NCI-H187 (cell line): ENCODE measurements at places on chromosomes 7 and 10.
A peak's percentile ranks its signal among the peaks of the same experiment; 100 is the strongest.

- DNase-seq, result no peak
These were observed 5.1 kb downstream of the AUTS2 start for GRCh38 chr7:69603351-69603750.

GRCh38 chr10:72855129-72855528, 38.4 kb upstream of the OIT3 start:
- DNase-seq, result no peak

GRCh38 chr7:12490107-12490688, 80.3 kb upstream of the SCIN start:
- peak; percentile 44 for DNase-seq

GRCh38 chr7:25677595-25677994, 449.3 kb upstream of the NPVF start:
- no peak for DNase-seq

- no peak for DNase-seq
These were observed 25.6 kb upstream of the ELFN1 start for GRCh38 chr7:1644341-1645070.

GRCh38 chr7:40990841-40991240, 712.0 kb downstream of the INHBA start:
- DNase-seq, result no peak

DNA sequence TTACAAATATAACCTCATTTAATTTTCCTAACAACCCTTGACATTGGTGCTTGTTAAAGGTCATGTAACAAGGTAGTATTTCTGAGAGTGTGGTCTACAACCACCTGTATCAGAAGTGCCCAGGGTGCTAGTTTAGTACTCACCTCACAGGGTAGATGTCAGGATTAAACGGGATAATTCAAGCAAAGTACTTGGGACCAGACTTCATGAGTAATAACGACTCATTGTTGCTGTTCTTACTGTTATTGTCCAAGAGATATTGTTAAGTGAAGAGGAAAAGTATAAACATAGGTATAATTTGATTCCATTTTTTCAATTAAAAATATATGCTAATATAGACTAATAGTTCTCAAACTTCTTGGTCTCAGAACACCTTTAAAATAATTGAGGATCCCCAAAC, 179.3 kb downstream of the WNT2 start:
- no peak for DNase-seq

GRCh38 chr7:139058943-139059342, 23.1 kb upstream of the ZC3HAV1L start:
- DNase-seq, result no peak

- DNase-seq, result no peak
These were observed 9.8 kb downstream of the UPP1 start for GRCh38 chr7:48098846-48099245.

DNA sequence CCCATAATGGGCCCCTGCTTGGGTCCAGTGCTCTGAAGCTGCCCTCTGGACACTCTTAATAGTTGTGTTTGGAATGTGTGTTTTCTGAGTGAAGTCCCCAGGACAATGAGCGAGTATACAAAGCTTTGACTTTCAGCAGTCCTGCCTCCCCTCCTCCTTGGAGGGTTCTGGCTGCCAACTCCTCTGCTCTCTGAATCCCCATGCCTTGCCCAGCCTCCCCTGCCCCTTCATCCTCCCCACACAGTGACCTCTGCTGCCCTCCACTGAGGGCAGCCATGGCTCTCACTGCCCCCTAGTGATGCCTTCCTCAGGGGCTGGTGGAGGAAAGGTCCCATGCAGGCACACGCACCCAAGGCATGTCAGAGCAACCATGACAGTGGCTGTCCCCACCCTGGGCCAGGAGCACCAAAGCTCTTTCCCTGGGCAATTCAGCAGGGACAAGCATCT, 40.9 kb downstream of the FRMPD2 start:
- DNase-seq, result no peak

DNA sequence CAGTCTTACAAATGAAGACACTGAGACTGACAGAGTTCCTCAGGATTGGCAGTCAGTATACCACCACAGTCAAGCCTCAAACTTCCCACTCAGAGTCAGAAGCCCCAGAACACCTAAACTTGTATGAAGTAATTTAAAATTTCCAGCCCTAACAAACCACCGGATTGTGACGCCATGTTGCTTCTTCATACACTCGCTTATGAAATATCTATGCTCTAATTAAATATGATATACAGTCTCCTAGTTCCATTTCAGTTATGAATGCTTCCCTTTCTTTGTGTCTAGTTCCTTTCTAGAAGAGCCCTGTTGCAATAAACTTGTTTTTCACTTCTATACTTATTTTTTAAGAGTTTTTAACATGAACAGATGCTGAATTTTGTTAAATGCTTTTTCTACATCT, 172.0 kb upstream of the NOBOX start:
- DNase-seq, result no peak

- DNase-seq, result no peak
These were observed 32.7 kb downstream of the ADAP1 start for GRCh38 chr7:921581-922333.

DNA sequence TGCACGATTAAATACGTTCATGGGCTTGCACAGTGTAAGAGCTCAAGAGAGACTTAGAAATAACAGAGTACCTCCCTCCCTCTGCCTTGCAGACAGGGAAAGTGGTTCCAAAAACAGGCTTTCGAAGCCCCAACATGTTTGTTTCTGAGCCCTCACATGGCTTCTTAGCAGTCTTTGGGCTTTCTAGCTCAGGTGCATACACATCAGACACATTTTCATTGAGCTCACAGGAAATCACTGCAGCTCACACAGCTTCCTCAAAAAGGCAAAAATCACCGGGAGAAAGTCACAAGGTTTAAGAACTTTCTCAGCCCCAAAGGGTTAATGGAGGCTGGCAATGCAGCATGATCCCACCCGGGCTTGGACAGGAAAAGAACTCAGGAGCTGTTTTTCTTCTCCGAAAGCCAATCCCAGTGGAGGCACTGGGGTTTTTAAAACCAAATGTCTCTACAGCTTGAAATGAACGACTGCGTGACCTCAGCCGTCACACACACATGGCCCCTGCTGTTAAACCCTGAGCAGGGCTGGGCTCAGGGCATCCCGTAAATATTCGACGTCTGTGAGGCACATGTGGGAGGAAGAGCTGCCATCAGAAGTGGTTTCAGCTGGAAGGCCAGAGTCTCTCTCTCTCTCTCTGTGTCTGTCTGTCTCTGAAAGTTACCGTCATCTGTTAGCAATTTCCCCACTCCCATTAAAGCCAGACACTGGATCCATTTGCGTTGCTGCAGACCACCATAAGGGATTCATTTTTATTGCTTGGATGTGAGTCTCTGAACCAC, 69.7 kb downstream of the CALML3 start:
- no peak for DNase-seq

GRCh38 chr7:123711832-123712293, 36.9 kb downstream of the WASL start:
- no peak for DNase-seq

DNA sequence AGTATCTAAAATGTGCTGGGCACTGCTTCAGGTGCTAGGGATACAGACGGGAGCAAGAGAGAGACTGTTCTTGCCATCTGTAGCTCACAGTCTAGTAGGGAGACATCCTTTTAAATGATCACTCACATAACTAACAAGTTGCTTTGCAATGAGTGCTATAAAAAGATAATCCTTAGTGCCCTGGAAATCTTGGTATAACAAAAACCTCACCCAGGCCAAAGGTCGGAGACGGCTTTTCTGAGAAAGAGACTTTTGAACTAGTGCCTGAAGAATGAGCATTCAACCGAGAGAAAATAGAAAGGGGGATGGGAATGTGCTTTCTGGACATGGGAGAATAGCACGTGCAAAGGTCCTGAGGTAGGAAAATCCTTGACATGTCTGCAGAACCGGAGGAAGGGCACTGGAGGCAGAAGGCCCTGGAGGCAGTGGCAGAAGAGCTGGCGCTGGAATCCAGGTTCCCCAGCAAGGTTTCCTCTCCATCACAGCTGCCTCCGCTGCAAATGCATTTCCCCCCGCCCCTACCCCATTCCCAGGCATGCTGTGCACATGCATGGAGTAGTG, 89.4 kb downstream of the COL13A1 start:
- DNase-seq, result no peak

- no peak for DNase-seq
These were observed 48.9 kb downstream of the PYROXD2 start for GRCh38 chr10:98366062-98366530.

DNA sequence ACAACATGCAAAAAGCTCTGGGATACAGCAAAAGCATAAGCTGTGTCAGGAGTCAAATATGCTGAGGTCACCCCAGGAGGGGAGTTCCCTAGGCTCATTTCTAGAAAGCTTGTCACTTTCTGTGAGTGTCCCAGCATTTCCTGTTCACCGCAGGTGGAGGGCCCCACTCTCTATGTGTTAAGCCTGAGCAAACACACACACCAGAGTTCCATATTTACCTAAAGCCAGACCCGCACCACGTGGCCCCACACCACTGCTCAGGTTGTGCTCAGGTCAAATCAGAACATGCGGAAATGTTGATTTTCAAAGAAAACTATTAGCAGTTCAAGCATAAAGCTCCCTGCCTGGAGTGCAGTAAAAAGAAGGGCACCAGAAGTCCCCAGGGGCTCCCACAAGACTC, 259.6 kb upstream of the PPP2R2D start:
- no peak for DNase-seq

DNA sequence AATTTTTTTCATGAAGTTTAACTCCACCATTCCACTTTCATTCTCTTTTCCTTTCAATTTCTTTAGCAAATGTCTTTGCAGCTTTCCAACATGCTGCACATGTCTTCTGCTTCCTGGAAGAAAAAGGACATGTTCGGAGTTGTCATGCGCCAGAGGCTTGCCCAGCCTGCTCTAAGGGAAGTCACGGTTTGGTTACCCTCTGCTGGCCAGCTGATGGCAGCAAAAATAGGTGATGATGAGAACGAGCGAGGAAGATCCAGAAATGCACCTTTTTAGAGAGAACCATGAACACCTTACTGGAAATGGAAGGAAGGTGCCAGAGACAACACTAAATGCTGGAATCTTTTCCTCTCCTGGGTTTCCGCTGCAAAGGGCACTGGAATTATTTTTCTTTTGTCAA, 4.9 kb upstream of the ZSCAN21 start:
- DNase-seq, result no peak

- no peak for DNase-seq
These were observed 177.7 kb downstream of the KIF20B start for GRCh38 chr10:89879121-89879520.

- DNase-seq, result no peak
These were observed 206.3 kb upstream of the KLF14 start for GRCh38 chr7:130940326-130940725.

DNA sequence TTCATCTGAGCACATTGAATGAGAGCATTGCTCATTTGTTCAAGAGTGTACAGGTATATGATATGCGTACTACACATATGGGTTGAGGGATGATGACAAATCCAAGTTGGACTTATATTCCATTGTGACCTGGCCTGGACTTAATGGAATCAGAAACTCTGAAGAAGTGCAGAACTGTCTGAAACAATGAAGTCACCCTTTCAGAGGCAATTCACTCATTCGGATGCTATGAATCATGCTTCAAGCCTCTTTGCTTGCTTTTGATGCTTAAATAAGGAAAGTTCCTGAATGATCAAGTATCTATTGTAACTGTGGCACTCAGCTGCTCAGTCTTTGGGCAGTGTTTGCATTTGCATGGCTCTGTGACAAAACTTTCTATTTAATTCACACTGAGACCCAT, 93.4 kb downstream of the ZNF365 start:
- no peak for DNase-seq

- no peak for DNase-seq
These were observed 116.3 kb upstream of the GDF10 start for GRCh38 chr10:47183704-47184041.

DNA sequence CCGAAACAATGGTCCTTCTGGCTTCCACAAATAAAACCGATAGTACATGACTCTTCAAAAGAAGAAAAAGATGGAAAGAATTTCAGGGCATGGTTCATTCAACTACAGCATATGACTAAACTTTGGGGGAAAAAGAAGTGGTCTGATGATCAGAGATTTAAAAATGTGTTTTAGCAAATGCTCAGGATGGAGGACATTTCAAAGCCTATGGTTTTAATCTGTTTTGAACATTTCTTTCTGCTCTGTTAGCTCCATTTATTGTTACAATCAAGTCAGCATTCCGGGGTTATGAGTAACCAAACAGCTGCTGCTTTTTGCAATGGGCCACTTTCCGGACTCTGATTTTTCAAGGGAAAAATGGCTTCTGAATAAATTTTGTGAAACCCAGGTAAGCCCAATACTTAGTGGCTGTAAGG, 142.4 kb downstream of the CUBN start:
- no peak for DNase-seq

GRCh38 chr10:93152136-93152535, 78.4 kb downstream of the CYP26A1 start:
- DNase-seq, result no peak

DNA sequence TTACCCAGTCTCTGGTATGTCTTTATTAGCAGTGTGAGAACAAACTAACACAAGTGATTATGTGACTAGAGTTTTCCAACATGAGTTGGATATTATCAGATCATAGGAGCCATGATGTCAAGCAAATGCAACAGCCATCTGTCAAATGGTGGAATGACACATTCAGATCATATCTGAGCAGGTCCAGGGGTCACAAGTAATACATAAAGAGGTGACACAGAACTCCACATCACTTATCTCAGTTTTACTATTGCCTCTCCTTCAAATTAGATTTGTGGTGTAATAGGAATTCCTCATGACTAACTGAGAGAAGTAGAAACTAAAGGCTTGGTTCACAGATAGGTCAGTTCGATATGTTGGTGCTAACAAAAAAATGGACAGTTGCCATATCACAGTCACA, 12.2 kb upstream of the SAMD9L start:
- DNase-seq, result no peak

DNA sequence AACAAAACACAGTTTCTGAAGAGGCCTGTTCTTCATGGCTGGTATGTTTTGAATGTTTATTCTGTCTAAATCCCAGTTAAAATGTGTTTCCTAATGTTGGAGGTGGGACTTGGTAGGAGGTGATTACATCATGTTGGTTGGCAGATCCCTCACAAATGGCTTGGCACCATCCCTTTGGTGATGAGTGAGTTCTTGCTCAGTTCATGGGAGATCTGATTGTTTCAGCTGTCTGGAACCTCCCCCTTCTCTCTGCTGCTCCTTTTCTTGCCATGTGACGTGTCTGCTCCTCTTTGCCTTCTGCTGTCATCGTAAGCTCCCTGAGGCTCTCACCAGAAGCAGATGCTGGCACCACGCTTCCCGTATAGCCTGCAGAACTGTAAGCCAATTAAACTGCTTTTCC, 383.6 kb upstream of the TPK1 start:
- DNase-seq, result no peak

GRCh38 chr10:86711513-86712316, 43.4 kb downstream of the LDB3 start:
- DNase-seq, result no peak

DNA sequence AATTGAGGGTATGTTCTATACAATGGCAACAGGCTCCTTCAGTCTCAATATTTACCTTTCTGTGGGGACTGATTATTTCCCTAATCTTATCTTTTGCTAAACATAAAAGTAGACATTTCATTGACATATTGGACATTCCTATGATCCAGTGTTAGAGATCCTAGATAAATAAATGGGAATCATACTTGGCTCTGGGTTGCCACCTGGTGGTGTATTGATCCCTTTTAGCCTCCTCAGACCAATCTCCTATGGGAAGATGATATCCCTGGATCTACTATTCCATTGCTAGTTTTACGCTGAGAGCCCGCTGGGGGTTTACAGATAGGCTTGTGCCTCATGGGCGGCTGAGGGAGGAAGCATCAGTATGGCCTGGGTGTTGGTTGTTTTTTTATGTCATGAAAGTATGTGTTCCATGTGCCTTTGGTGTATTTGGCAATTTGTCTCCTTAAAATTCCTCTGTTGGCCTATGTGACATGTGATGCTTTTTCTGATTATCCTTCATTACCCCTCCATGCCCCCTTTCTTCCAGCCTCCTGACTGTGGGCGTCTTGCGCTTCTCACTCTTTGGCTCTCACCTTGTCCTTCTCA, 18.8 kb downstream of the CELF2 start:
- DNase-seq, result peak; percentile 11
